ENCODE measurements at places on chromosomes 13 and 19.

DNA sequence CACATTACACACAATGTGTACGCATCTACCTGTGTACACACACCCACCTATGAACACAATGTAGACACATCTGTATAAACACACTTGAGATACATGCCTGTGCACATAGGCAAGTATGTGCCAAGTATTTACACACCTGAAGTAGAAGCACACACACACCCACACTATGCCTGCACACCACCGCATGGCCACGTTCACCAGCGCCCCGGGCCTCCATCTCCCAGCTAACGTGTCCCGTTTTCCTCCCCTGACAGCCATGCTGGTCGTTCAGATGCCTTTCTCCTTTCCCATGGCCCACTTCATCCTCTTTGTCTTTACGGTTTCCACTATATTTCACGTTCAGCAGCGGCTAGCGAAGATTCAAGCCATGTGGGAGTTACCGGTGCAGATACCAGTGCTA is 6.9 kb downstream of the FUT2 start:
- DNase-seq: no peak

DNA sequence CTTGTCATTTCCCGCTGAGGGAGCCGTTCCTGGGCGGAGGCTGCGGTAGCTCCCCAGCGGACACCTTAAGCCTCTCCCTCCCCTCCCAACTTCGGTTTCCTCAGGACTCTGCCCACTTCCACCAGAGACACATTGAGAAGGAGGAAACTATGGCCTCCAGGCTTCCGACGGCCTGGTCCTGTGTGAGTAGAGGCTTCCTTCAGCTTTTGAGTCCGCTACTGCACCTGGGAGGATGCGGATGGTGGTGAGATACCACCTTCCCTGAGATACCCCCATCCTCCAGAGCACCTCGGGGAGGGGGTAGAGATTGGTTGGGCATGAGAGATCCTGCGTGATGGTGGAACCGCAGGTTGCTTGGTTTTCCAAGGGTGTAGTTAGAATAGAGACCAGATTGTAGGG is 955 bp downstream of the ZNF274 start:
- DNase-seq: no peak

- DNase-seq: no peak
Observed at GRCh38 chr13:47046706-47047105, 149.9 kb upstream of the HTR2A start.

- DNase-seq: no peak
Observed at GRCh38 chr13:49329831-49330545, 82.3 kb downstream of the CDADC1 start.
